ENCODE measurements at places on chromosomes 16 and 17.
A peak's percentile ranks its signal among the peaks of the same experiment; 100 is the strongest.

DNA sequence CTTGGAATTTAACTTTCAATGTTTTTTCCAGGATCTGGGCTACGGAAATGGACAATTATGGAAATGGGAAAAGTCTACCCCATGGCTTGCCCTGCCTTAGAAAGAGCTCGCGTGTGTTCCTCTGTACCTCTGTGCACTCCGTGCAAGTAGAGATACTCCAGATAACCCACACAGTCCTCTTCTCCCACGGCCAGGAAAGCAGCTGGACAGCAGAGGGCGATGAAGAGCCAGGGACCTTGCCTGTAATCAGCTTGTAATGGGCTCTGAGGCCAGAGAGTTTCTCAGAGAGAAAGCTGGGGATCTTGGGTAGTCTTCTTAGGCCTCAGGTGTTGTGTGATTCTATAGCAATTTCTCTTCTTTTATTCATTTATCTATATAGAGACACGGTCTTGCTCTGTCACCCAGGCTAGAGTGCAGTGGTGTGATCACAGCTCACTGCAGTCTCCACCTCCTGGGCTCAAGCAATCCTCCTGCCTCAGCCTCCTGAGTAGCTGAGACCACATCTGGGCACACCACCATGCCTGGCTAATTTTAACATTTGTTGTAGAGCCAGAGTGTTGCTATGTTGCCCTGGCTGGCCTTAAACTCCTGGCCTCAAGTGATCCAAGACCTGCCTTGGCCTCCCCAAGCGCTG lies 2.4 kb upstream of the SOCS7 start:
- DNase-seq = peak; percentile 88

- DNase-seq = peak; percentile 25
Observed at GRCh38 chr17:60468371-60468770, 46.1 kb downstream of the CHCT1 start.

- peak; percentile 87 for DNase-seq
Observed at GRCh38 chr17:40341808-40342503, 22.6 kb downstream of the GJD3 start.

GRCh38 chr17:43741636-43742035 lies 17.0 kb downstream of the SOST start:
- no peak for DNase-seq

GRCh38 chr16:86848821-86849220 lies 270.5 kb downstream of the FOXL1 start:
- DNase-seq = no peak

- DNase-seq = no peak
Observed at GRCh38 chr17:62981933-62982332, 15.9 kb downstream of the TANC2 start.

DNA sequence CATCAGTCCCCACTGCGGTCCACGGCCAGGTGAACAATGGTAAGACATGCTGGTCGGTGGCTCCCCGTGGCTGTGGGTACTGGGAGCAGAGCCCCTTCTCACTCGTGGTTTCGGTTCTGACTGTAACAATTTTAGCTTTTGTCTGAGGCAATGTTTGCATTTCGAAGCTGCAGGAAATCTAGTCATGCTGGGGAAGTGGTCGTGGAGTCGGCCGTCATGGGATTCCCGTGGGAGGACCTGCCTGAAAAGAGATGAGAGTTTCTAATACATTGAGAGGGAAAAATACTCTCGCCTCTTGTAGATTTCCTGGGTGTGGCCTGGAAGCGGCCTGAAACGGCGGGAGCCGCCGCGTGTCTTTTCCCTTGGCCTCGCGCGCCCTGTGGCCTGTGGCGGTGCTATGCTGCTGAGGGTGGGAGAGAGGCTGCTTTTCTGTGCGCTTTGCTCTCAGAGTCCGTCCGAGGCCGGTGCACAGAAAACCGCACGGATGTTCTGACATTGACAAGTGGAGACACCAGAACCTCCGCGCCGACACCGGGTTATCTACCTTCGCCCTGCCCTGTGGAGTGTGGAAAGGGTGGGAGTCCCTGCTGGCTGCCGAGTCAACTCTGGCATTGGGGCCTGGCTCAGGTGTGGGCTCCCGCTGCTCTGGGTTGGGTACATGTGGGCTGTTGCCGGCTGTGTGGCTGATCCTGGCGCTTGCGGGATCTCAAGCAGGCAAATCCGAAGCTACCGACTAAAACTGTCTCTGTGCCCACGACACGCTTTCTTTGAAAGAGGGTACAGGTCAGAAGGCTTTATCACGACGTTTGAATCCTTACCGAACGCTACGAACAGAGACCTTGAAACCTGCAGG lies 60.8 kb downstream of the WDR45B start:
- no peak for DNase-seq

- no peak for DNase-seq
Observed at GRCh38 chr17:60864708-60865005, 187.0 kb downstream of the BCAS3 start.

DNA sequence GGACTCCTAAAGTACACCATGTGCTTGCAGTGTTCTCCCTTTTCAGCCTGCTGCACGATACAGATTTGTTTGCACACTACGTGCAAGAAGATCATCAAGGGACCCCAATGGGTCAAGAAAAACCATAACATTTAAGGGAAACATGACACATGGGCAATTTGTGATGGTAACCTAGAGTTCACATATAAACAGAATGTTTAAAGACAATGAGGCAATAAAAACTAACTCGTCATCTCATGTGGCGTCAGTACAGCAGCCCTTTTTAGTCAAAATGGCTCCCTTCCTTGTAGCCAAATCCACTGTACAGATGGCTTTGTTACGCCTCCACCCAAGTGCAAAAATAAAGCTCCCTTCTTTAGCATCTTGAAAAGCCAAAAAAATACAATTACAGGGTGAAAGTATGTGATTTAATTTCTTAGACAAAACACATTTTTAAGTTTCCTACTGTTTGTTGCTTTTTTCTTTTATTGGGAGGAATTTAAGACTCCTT lies 173.7 kb downstream of the CDK5R1 start:
- no peak for DNase-seq

GRCh38 chr17:18093616-18094408 lies 6.1 kb downstream of the DRG2 start:
- peak; percentile 50 for DNase-seq

DNA sequence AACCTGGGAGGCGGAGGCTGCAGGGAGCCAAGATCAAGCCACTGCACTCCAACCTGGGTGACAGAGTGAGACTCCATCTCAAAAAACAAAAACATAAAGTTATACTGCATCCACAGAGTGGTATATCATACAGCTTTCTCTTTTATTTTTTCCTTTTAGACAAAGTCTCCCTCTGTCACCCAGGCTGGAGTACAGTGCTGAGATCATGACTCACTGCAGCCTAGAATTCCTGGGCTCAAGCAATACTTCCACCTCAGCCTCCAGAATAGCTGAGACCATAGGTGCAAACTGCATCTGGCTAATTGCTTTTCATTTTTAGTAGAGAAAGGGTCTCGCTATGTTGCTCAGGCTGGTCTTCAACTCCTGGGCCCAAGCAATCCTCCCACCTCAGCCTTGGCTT lies 10.0 kb upstream of the COPRS start:
- DNase-seq = no peak

DNA sequence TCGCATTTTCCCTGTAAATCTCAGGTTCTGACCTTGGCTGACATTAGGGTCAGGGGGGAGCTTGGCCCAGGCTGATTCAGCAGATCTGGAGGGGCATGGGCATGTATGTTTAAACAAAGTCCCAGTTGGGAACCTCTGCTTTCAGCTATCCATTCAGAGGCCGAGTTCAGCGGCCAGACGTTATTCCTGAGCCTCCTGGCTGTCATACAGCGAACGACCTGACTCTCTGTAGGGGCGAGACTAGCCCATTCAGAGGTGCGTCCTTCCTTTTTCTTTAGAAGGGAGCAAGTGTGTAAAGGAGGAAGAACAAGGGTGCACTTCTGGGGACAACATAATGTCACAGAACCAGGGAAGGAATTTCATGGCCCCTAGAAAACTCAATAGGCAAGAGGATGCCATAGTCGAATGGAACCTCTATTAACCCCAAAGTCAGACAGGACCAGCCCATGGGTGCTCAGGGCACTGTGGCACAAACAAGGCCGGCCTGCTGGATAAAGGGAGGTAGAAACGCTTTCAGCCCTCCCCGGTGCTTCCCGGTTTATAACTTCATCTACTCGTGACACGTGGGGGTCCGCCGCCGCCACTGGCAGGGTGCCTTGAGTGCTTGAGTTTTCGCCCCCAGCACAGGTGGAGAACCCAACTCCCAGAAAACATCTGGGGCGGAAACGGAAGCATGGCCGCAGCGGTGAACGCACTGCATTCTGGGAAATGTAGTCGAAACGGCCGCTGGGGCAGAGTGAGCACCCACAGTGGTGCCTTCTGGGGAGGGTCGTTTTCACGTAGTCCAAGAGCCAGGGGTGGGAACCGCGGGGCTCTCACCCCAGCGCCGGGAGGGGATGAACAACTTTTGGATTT lies 33.2 kb upstream of the PLCG2 start:
- DNase-seq = peak; percentile 69

DNA sequence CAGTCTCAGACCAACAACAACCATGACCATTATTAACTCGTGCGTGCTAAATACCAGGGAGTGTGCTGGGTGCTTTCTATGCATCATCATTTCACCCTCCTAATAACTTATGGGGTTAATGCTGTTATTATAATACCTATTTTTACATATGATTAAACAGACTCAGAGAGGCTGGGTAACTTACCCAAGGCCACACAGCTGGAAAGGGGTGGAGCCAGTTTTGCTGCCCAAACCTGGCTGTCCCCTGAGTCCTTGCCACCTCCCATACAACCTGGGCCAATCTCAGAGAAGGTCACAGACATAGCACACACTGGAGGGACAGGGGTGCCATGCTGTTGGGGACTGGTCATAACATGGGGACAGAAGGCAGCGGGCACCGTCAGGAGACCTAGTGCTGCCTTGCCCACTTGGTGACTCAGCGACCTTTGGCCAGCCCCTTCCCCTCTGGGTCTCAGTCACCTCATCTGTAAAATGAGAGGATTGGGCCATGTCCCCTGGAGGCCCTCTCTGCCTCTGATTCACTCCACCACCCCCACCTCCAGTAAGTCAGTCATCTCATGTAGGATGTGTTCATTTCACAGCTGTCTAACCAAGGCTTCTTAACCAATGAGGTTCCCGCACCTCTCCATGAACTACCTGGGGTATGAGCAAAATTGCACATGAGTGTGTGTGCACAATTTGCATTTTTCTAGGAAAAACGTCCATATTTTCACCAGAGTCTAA lies 11.4 kb upstream of the FADS6 start:
- no peak for DNase-seq

- DNase-seq = peak; percentile 75
Observed at GRCh38 chr17:61366715-61367413, 32.8 kb upstream of the TBX2 start.

GRCh38 chr17:71681427-71682173 lies 439.2 kb upstream of the SOX9 start:
- DNase-seq = no peak

GRCh38 chr16:53465606-53466280 lies 31.5 kb downstream of the RBL2 start:
- DNase-seq = no peak

- DNase-seq = no peak
Observed at GRCh38 chr17:51601622-51602261, 341.4 kb downstream of the UTP18 start.

DNA sequence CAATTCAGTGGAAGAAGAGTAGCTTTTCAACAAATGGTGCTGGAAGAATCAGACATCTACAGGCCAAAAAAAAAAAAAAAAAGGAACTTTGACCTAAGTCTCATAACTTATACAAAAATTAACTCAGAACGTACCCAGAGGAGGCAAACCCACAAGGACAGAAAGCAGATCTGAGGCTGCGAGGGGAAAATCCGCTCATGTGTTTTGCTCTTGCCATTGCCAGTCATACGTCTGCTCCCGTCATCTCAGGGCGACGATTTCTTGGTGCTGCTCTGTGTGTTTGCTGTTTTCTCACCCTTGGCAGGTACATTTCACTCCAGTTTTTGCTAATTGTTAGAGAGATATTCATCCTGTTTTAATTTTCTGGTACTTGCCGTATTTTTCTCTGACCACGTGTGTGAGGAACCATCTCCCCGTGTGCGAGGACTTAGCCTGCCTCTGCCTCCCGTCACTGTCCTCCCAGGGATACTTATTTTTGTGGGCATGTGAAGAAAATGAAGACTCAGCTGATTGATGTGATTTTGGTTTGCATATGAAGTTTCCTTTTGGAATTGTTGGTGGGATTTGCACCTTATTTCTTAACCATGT lies 33.4 kb upstream of the ACSF3 start:
- DNase-seq = no peak

GRCh38 chr17:81210868-81211267 lies 11.9 kb downstream of the CEP131 start:
- DNase-seq = no peak

DNA sequence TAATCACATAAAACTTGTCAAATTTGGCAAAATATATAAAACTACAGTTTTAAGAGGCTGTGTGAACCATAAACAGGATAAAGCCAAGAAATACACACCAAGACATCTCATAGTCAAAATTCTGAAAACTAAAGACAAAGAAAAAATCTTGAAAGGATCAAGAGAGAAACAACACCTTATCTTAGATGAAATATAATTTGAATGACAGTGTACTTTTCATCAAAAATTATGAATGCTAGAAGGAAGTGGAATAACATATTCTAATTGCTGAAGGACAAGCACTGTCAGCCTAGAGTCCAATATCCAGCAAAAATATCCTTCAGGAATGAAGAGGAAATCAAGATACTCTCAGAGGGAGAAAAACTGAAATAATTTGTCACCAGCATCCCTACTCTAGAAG lies 37.2 kb downstream of the PIK3R5 start:
- no peak for DNase-seq

DNA sequence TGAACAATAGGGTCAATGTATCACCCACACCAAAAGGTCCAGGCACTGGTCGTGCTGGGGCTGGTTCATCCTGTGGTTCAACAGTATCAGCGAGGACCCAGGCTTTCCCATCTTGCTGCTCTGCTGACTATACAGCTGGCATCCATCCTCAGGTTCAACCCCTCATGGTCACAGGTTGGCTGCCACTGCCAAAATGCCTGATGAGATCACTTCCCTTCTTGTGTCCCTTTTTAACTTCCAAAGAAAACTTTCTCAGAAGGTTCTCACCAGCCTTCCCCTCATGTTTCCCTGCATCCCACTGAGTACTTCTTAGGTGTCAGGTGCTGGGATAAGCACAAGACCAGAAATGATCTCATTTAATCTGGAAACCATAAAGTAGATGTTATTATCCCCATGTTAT lies 25.7 kb downstream of the CLEC16A start:
- no peak for DNase-seq

- no peak for DNase-seq
Observed at GRCh38 chr16:3101841-3102470, 2.9 kb upstream of the ZSCAN10 start.

DNA sequence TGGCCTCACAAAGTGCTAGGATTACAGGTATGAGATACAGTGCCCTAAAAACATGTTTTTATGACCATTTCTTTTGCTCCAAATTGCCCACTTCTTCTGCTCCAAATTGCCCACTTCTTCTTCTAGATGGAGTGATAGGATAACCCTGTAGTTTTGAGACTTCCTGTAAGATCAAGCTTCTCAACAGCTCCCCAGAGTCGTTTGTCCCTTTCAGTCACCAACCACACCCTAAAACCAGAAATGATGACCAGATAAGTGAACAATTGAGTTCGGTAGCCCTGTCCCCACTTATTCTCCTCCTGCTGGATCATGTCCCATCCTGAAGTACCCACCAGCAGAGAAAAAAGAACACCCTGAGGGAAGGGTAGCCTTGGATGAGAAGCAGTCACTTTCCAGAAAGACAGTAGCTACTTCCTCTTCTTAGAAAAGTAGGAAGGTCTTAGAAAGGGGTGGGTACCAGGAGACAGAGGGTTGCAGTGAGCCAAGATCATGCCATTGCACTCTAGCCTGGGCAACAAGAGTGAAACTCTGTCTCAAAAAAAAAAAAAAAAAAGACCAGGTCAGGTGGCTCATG lies 2.5 kb downstream of the ODAD4 start:
- no peak for DNase-seq
